ENCODE measurements at places on chromosomes 2 and 18.

GRCh38 chr2:211928201-211928600 lies 610.4 kb downstream of the ERBB4 start:
- no peak for DNase-seq

GRCh38 chr18:49691177-49691608 lies 122.1 kb downstream of the ACAA2 start:
- DNase-seq: no peak

DNA sequence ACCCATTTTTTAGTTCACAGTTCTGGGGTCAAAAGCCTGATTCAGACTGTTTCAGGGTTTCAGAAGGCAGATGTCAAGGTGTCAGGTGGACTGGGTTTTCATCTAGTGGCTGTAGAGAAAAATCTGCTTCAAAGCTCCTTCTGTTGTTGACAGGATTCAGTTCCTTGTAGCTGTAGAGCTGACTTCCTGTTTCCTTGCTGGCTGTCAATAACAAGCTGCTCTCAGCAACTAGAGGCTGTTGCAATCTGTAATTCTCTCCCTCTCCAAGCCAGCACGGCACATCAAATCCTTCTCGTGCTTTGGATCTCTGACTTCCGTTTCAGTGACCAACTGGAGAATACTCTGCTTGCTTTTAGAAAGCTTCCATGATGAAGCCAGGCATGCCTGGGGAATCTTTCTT lies 179.4 kb downstream of the DOK6 start:
- no peak for DNase-seq

GRCh38 chr18:377088-377487 lies 109.2 kb upstream of the THOC1 start:
- DNase-seq: no peak

- DNase-seq: no peak
These were observed 352.6 kb downstream of the SS18 start for GRCh38 chr18:25737710-25738311.

DNA sequence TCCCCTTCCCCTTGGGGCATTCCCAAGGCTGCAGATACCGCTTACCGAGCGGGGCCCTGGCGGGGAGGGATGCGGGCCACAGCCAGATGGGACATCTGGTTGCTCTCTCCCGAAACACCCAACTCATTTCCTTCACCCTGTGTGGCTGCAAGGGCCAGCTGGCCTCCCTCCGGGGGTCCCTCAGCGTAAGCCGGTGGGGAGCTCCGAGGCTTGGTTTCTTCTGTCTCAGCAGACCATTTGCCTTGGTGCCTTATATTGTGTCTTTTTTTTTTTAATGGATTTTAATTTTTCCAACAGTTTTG lies 107.6 kb upstream of the ODC1 start:
- DNase-seq: no peak

DNA sequence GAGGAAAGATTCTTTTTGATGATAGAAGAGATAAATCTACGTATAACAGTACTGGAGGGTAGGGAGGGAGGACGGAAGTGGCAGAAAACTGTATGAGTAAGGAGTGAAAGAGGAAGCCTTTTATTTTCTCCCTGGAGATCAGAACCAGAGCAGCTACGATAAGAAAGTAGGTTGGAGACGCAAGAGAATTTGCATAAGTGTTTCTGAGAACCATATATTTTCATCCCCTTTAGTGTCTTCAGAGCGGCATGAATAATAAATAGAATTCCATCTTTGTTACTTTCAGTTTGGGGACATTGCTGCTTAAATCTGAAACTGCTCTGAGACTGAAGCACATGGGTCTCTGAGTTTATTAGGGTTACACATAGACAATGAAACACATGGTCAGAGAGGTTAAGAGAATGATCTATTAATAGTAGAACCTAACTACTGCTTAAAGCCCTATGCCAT lies 230.2 kb upstream of the TNP1 start:
- DNase-seq: no peak

DNA sequence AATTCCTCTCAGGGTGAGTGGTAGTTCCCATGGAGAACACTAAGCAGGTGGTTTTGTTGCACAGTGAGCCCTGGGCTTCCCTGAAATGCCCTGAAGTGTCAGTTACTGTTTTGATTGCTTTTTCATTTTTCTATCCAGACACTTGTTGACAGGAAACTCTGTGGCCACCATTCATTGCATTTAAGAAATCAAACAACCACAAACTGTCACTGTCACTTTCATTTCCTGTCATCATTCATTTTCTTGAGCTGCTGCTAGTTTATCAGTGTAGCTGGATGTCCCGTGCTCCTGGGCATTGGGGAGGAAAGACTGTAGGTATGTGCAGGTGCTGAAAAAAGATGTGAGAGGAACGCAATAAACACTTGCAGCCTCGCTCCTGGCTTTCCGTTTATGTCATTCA lies 891.6 kb upstream of the ZEB2 start:
- no peak for DNase-seq

DNA sequence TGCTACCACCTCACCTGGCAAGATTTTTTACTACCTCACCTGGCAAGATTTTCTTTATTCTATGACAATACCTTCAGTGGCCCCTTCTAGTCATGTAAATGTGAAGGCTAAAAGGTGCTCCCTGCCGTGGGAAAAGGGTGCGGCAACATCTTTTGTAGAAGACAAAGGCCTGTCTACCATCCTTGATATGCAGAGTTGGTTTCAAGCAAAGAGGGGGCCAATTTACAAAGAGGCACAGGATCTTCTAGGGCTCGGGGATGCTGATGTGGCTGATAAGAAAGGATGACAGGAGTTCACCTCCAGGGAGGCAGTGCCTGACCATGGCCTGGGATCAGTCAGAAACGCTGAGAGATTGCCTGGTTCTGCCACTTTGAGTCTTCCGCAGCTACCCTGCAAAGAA lies 165.4 kb upstream of the SLC1A4 start:
- DNase-seq: no peak

GRCh38 chr2:160996584-160996983 lies 163.6 kb upstream of the TANK start:
- DNase-seq: no peak

DNA sequence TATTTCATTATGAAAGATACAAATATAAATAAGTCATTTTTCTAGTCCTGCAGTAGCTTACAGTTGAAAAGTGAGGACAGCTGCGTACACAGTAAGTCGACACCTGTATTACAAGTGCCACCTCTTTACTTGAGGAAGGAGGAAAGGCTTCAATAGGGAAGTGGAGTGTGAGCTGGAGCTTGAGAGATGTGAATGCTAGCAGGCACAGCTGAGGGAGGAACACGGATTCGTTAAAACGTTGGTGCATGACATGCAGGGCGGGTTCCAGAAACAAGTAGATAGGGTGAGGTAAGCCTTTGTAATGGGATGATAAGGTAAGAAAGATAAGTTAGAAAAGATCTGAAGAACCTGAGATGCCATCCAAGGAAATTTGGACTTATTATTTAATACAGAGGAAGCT lies 98.1 kb upstream of the CSRNP3 start:
- DNase-seq: no peak

DNA sequence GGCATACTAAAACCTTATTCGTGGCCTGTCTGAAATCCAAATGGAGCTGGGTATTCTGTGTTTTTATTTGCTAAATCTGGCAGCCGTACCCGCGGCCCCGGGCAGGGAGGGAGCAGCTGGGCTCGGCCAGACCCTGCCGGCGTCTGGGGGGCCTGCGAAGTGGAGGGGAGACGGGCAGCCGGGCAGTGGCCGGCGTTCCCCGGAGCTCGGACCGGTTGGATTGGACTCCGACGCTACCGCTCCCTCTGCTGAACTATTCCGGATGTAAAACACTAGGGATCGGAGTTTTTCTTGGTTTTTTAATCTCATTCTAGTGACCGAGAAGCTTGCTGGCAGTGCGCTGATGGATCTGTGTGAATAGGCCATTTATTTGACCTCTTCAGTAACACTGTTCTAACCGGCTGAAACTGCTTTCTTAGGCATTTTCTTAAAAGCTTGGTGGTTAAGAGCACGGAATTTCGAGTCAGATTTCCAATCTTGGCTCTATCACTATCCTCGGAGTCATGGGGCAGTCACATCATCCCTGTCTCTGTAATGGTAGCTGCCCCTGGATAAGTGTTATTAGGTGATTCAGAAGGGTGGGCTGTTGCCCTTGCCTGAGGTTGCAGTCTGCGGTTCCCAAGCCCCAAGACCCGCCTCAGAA lies 694 bp downstream of the UNC50 start:
- no peak for DNase-seq

DNA sequence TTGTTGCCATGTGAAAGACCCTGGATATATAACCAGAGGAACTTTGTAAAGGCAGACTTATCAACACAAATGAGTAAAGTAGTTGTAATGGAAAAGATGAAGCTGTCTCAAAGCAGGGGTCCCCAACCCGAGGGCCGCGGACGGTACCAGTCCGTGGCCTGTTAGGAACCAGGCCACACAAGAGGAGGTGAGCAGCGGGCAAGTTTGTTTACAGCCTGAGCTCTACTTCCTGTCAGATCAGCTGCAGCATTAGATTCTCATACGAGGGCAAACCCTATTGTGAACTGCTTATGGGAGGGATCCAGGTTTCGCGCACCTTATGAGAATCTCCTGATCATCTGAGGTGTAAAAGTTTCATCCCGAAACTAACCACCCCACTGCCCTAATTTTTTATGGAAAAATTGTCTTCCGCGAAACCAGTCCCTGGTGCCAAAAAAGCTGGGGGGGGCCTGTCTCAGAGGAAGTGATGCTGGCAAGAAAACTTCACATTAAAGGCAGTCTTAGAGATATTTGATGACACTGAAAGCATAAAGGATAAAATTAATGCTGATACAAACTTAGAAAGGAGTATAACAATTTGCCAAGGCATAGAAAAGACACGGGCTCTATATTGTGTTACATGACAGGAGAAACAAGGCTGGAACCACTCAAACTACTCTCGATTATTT lies 57.5 kb upstream of the MSTN start:
- DNase-seq: no peak

DNA sequence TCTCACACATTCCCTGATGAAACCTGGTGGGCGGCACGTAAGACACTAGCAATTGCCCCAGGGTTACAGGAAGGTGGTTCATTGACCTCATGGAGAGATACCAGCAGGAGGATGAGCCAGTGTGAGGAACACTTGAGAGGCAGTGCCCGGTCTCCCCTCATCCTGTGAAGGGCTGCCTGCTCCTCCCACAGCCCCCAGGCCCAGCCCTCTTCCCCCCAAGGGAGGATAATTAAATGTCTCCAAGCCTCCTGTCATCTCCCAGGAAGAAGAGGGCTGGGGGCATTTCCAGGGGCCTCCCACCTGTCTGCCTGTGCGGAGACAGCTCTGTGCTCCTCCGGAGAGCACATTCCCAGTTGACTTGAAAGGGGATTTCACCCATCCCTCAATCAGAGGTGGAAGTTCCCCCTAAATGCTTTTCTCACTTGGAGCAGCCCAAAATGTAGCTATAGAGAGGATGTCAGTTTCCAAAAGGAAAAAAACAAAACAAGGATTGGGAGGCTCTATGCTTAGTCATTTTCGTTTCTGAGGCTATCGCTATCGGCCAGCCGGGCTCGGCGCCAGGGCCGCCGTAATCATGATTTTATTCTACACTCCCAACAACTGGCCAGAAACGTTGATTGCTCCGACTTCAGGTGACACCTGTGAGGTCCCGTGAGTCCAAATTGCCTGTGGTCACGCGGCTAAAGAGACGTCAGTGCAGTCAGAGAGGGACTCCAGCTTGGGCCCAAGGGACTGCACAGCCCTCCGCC lies 7.1 kb downstream of the KCNF1 start:
- no peak for DNase-seq

GRCh38 chr2:210667711-210668110 lies 111.3 kb downstream of the CPS1 start:
- DNase-seq: no peak

- no peak for DNase-seq
These were observed 47.2 kb upstream of the GPR17 start for GRCh38 chr2:127598711-127599110.

DNA sequence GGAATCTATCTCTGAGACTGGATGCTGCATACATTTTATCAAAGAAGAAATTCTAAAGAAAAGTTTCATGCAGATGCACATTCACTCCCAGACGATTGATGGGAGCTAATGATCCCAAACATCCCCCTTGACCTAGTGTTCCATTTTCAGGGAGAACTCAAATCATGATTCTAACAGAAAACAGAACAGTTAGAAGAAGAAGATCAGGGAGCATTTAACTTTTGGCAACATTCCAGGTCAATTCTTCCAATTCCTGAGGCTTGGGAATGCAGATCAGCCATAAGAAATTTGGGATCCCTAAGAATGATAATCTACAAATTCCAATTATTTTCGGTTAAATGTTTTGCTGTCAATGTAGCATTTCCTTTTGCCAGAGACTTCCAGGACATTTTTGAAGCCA lies 96.6 kb downstream of the CPO start:
- DNase-seq: no peak

GRCh38 chr2:102780467-102780866 lies 18.6 kb downstream of the TMEM182 start:
- DNase-seq: no peak

GRCh38 chr2:134244587-134244986 lies 9.3 kb upstream of the MGAT5 start:
- DNase-seq: no peak

DNA sequence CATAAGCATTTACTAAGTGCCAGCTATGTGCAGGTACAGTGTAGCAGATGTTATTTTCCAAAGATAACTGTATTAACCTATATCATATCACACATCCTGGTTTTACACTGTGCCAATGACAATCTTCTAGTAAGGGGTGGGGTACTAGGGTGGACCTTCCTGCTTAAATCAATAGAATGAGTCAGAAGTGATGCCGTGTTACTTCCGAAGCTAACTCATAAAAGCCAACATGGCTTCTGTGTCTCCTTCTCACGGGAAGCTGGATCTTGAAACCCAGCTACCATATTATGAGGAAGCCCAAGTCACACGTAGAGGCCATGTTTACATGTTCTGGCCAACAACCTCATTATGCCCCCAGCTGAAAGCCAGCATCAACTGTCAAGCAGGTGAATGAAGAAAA lies 59.1 kb downstream of the MRPL33 start:
- DNase-seq: no peak

GRCh38 chr2:230779126-230779525 lies 66.5 kb downstream of the CAB39 start:
- DNase-seq: no peak

GRCh38 chr2:99389371-99389770 lies 52.2 kb downstream of the EIF5B start:
- no peak for DNase-seq

GRCh38 chr18:59376351-59376935 lies 17.4 kb upstream of the LMAN1 start:
- no peak for DNase-seq

- no peak for DNase-seq
These were observed 224.1 kb upstream of the PARD3B start for GRCh38 chr2:204321027-204321800.

GRCh38 chr2:176665086-176665485 lies 395.8 kb downstream of the MTX2 start:
- no peak for DNase-seq

GRCh38 chr18:36378205-36378604 lies 80.7 kb downstream of the FHOD3 start:
- DNase-seq: no peak

All from stimulated activated CD4-positive, alpha-beta T cell treated with anti-CD3 and anti-CD28 coated beads, Interleukin-1b, Interleukin-23, amount 100 ng/mL, for 1 hour (primary cell).